ENCODE measurements at places on chromosomes 1 and 21.

- DNase-seq = no peak
Measured at GRCh38 chr1:178284058-178284457, 190.2 kb downstream of the RASAL2 start.

DNA sequence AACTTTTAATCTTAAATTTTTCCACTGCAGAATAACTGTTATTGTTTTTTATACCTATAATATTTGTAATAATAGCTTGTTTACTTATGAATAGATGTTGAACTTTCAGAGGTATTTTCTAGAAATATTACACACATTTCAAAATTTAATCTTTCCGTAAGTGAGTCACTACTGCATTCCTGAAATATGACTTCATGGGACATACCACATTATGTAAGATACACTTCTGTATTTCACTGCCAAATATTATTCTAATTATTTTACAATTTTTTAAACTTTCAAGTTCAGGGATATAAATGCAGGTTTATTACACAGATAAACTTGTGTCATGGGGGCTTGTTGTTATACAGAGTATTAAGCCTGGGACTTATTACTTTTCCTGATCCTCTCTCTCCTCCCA, 2220.5 kb downstream of the NCAM2 start:
- no peak for DNase-seq

GRCh38 chr1:16960560-16961296, 19.7 kb downstream of the MFAP2 start:
- no peak for DNase-seq

GRCh38 chr1:201560328-201561194, 21.6 kb downstream of the NAV1 start:
- DNase-seq = no peak

- DNase-seq = no peak
Measured at GRCh38 chr1:181089676-181090544, 1.4 kb downstream of the IER5 start.

GRCh38 chr1:41977326-41977725, 58.6 kb upstream of the HIVEP3 start:
- no peak for DNase-seq

DNA sequence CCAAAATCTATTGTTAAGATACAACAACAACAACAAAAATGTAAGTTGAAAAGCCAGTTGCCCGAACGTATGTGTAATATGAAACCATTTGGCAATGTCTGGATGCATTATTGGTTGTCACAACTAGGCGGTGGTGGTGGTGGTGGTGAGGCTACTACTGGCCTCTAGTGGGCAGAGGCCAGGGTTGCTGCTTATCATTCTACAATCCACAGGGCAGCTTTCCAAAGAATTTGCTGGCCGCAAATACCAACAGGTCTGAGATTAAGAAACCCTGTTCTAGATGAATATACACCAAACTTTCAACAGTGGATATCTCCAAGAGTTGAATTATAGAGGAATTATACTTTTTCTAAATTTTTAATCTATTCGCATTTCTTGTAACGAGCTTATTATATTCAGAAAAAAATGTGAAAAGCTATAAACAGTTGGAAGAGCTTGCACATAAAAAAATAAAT, 26.8 kb upstream of the ZNF697 start:
- DNase-seq = no peak

DNA sequence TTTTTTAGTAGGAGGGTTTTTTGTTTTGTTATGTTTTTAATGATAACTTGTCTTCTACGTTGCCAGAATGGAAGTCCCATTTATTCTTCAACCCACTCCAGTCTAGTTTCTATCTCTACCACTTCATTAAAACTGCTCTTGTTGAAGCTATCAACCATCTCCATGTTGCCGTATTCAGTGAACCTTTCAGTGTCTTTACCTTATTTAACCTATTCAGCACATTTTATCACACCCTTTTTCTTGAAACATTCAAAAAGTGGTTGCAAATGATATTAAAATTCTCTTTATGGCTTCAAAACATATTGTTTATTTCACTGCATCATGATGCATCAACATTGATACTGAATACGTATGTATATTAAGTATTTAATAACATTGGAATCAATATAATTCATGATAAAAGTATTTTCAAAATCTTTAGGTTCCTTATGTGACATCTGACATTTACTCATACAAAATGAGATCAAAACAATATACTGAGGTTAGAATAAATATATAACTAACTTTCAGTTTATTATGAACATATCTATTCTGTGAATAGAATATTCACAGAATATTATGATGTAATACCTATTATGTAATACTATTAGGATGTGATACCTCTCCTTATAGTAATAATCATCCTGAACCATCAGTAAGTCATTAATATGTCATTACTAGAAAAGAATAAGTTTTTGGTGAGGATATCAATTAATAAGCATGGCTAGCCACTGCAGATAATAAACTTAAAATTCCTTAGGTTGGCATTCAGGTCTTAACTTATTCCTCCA, 52.0 kb upstream of the ADAR start:
- DNase-seq = no peak

GRCh38 chr1:225735252-225736149, 42.1 kb upstream of the SRP9 start:
- DNase-seq = peak; percentile 93

DNA sequence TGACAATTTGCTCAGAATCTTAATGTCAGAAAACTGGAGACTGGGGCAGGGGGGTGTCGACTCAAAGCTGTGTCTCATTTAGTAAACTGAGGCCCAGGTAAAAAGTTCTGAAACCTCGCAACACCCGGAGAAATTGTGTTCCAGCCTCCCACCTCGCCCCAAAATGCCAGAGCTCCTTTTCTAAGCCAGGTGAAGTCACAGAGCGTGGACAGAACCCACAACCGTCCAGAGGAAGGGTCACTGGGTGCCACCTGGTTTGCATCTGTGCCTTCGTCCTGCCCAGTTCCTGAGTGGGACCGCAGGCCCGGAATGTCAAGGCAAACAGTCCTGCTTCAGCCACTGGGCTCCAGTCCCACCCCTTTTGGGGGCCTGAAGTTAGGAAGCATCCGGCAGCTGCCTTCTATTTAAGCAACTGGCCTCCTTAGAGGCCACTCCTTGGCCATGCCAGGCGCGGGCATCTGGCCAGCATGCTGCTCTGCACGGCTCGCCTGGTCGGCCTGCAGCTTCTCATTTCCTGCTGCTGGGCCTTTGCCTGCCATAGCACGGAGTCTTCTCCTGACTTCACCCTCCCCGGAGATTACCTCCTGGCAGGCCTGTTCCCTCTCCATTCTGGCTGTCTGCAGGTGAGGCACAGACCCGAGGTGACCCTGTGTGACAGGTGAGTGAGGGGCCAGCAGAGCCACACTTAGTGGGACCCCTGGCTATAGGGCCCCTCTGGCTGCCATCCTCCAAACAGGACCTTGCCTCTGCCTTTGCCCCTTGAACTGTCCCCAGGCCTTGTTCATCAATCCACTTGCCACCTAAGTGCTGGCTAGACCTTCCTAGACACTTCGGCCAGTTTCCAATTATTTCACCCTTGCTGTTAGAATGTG, at the start of gene TAS1R1:
Gene TAS1R1, plus strand, starts transcription at position 401 of the 872 bp plus-strand sequence. Its CDS starts 67 bp downstream, at position 468.
- DNase-seq = no peak

GRCh38 chr1:227899820-227900449, 47.8 kb downstream of the WNT9A start:
- no peak for DNase-seq

DNA sequence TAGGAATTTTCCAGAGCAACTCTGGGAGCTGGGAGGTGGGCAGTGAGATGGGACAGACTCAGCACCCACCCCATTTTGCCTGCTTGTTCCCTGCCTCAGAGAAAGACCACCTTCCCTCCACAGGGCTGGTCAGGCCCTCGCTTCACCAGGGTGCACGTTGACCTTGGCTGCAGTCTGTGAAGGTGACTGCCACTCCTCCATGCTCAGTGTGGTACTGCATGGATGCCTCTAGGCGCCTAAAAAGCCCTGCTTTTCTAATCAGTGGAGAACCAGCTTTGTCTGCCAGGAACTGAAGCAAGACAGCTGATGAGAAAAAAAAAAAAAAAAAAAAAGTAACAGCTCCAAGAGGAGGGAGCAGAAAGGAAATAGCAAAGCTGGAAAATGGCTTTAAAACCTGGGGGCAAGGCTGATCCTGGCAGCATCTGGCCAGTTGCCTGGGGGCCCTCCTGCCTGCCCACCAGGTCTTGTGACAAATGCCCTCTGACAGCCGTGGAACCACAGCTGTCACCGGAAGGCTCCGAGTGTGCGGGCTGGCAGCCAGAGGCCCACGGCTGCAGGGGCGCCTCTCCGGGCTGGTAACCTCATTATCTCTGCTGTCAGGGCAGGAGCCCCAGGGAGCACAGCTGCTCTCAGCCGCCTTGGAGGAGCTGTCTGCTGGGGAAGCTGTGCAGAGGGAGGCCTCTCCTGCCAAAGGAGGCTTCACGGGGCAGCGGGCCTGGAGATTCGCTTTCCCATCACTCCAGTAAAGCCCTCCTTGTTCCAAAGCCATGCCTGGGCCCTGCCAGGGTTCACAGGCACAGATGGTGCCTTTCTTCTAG, 13.7 kb downstream of the KIAA1614 start:
- no peak for DNase-seq

DNA sequence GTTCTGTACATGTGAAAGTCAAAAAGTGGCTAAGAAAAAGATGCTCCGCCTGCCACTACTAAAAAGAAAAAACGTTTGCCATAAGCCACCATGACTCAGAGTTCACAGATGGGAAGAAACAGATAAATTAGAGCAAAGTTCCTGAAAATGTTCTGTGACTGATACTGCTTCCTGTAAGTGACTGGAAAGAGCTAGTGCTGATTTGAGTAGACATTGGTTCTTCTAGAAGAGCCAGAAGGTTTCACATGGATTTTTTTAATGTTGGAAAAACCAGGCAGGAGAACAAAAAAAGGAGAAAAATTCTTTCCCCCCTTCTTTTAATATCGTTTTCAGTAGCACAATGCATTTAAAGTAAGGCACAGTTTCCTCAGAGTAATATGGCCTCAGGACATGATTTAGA, 221.4 kb downstream of the HLX start:
- DNase-seq = peak; percentile 76

DNA sequence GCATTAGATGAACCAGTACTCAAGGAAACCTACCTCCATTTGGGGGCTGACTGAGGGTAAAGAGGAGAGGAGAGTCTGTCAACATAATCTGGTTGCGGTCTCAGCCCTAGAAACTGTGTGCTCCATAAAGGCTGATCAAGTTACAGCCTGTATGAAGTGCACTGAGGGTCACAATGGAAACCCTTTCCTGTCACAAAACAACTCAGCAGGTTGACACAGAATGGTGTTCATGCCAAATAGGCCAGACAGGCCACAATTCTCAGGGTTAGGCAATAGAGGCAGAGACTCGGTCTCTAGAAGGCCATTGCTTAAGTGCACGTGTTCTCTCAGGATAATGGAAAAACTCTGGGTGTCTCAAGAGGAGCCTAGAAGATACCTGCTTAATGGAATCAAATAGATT, 4.1 kb upstream of the ANKRD35 start:
- DNase-seq = no peak

Data from GM04503 (cell line).